ENCODE measurements at places on chromosomes 2 and 18.

- no peak for DNase-seq
Observed at GRCh38 chr2:202494300-202495229, 118.4 kb downstream of the BMPR2 start.

- DNase-seq: no peak
Observed at GRCh38 chr2:58407487-58407886, 166.4 kb upstream of the FANCL start.

- no peak for DNase-seq
Observed at GRCh38 chr18:23121133-23121532, 14.2 kb upstream of the CABLES1 start.

- DNase-seq: no peak
Observed at GRCh38 chr2:127575185-127575765, 39.8 kb downstream of the MYO7B start.

DNA sequence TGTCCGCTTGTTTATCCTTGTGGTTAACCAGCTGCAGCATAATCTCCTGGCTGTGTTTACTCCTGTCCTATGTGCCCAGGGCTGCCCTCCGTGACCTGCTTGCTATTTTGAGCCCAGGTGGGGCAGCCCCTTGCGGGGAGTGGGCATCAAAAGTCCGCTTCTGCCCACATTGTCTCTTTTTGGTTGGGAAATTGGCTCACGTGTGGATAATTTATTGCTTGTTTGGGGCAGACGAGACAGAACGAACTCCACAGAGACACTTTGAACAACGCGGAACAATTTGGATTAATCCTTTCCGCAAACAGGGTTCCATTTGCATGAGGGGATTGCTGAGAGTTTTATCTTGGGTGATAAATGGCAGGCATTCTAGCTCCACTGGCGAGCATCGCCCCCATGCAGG is 8.1 kb upstream of the CXCR4 start:
- DNase-seq: no peak

All from activated T-cell treated with anti-CD3 and anti-CD28 coated beads for 48 hours (primary cell).